ENCODE measurements at places on chromosomes 2 and 18.

GRCh38 chr18:74868461-74868860, 270.8 kb downstream of the ZNF407 start:
- DNase-seq, result no peak

- no peak for DNase-seq
These were observed 536 bp downstream of the ELP2 start for GRCh38 chr18:36130039-36130831.

- DNase-seq, result no peak
These were observed 31.9 kb upstream of the CPS1 start for GRCh38 chr2:210524533-210524932.

DNA sequence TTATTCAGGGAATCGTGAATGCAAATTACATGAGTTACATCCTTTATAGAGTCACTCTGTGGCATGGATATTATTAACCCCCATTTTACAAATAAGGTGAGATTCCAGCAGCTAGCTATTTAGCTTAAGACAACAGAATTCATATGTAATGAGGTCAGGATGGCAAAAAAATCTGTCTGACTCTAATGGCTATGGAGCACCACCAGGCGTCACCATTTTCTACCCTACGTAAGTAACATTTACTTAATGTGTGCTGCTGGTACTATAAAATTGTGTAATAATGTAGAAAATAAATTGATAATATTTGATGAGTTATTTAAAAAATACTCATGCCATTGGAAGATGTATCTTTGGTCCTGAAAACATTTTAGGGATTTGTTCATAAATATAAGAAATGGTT, 2040.1 kb upstream of the LRRTM1 start:
- no peak for DNase-seq

DNA sequence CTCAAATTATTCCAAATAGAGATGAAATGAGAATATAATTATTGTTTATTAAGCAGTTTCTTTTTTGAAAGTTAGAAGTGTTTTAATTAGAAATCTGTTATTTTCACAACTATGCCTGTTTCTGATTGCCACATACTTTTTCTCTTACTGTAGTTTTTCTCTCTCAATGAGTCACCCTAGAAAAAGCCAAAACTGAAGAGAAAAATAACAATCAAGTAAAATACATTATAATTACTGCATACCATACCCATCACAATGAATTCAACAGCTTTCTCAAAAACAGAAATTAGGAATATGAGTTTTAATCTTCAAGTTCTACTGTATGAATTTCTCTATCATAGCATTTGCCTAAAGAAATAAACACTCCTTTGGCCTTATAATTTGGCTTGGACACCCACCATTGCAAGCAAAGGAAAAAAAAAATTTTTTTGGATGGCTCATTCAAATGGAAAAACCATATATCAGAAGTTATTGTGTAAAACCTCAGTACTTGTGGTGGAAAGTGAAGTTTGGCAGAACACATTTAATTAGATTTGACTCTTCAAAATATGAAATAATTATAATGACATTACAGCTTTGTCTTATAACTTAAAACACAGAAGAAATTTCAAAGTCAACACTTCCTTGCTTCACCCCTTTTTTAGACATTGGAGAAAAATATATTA, 138.5 kb downstream of the DYM start:
- peak; percentile 12 for DNase-seq

DNA sequence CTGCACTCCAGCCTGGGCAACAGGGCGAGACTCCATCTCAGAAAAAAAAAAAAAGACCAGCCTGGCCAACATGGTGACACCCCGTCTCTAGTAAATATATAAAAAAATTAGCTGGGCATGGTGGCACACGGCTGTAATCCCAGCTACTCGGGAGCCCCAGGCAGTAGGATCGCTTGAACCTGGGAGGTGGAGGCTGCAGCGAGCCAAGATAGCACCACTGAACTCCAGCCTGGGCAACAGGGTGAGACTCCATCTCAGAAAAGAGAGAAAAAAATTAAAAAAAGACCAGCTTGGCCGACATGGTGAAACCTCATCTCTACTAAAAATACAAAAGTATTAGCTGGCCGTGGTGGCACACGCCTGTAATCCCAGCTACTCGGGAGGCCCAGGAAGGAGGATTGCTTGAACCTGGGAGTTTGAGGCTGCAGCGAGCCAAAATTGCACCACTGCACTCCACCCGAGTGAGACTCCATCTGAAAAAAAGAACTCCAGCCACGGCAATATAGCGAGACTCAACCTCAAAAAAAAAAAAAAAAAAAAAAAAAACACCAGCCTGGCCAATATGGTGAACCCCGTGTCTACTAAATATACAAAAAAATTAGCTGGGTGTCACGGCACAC, 346.1 kb upstream of the PLGLB2 start:
- no peak for DNase-seq

DNA sequence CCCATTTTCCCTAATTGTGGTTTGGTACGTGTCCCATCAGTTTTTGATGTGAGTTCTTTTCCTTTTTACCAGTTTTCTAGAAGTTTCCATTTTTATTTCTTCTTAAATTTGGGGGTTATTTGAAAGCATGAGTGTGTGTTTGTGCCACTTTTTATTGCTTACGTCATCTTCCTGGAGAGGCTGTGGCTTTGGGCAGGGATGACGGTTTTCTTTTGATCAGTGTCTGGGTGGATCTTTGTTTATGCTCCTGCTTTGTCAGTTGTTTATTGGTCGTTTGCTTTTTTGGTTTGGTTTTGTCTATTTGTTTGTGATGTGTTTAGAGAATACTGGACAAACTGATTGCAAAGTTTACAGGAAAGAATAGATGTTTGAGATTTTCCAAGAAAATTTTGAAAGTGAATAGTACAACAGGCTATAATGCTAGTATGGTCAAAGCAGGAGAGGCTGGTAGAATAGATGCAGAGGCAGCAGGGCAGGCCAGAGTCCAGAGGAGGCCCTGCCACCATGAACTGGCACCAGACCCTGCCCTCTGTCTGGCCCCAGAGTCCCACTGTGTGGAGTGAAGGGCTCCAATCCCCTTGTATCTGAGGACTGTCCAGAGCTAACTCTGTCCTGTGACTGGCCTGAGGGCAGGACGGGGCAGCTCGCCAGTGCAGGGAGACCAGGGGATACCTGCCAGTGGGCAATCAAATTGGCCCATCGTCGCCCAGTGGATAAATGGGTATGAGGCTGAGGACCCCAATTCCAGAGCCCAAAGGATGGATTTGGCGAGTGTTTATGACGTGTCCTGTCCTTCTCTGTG, 23.4 kb upstream of the SNED1 start:
- no peak for DNase-seq

- DNase-seq, result no peak
These were observed 14.8 kb upstream of the ARHGEF4 start for GRCh38 chr2:130821867-130822266.

GRCh38 chr2:43073401-43073825, 153.0 kb downstream of the ZFP36L2 start:
- no peak for DNase-seq

Data from AG04449 (cell line).